ENCODE measurements at places on chromosomes 5 and 9.

DNA sequence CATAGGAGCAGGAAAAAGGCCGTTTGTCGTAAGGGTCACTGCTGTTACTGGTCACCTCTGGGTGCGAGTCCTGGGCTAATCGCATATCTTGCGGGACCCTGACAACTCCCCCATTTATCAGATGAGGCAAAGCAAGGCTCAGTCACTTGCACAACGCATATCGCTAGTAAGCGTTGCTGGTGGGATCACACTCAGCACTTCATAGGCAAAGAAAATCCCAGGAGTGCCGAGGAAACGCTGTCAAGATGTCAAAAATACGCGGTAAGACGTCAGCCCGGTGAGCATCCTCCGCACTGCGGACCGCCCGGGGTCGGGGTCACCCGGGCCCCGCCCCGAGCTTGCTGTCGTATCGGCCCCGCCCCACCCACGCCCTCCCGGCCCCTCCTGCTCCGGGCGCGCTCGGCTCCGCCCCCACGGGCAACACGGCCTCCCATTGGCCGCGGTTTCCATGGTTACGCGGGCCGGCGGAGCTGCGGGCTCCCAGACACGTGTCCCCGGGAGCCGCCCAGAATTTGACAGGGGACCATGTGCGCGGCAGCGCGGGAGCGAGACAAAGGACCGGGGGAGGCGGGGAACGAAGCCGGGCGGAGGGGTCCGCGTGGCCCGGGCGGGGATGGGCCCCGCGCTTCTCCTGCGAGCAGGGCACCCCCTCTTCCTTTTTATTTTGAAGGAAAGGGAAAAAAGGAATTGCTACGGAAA is 80.2 kb upstream of the IER5L start:
- DNase-seq: peak; percentile 92

- DNase-seq: no peak
Observed at GRCh38 chr5:66302344-66302743, 158.2 kb downstream of the SREK1 start.

GRCh38 chr9:133125941-133126696 is 5.1 kb upstream of the RALGDS start:
- no peak for DNase-seq

DNA sequence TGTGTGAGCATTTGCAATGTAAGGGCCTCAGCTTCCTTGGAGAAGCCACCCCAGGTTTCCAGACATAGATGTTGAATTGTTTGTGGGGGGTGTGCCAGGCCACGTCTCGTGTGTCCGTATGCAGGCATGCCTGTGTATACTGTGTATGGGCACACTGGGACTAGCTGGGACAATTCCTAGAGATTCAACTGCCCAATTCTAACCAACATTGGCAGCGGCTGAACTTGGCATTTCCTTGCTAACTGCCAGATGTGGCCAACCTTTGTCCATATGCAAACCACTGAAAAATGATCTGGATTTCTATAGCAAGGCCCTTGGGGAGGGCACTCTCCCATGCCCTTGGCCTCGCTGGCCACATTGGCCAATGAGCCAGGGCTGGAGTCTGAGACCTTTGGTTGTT is 50.3 kb downstream of the SAR1B start:
- no peak for DNase-seq

- DNase-seq: no peak
Observed at GRCh38 chr9:35162605-35163315, 951 bp downstream of the UNC13B start.

DNA sequence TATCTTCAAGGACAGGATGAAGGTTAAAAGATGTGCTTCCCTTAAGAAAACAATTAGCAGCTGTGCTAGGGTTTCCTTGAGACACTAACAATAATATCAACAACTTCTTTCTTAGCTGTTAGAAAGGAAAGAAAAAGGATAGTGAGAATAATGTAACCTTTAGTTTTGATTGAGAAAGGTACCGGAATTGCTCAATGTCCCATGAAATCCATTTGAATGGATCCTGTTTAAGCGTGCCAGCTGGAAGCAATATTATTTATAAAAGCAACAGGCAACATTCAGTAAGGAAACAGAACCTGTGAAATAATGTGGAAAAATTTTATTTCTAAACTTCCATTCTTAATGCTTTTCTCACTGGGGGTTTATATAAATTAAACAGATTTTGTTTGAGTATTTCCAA is 120.9 kb downstream of the CCDC192 start:
- no peak for DNase-seq

GRCh38 chr5:15695215-15695731 is 195.3 kb downstream of the FBXL7 start:
- DNase-seq: no peak

- no peak for DNase-seq
Observed at GRCh38 chr9:98226957-98227356, 28.5 kb downstream of the TBC1D2 start.

DNA sequence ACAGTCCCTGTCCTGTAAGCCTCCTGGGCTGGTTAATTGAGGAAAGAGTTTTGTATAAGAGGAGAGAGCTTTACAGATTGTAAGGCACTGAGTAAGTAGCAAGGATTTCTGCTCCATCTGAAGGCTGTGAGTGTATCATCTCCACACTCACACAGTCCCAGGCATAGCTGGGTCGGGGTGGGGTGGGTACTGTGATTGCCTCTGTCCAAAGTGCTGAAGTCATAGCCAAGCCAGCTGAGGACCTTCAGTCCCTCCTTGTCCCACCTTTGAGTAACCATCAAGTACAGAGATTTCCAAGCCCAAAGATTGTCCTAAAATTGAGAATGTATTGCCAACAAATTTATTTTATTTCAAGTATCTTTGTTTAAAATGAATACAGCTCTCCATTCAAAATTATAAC is 5.5 kb upstream of the DNAJB5 start:
- DNase-seq: no peak

DNA sequence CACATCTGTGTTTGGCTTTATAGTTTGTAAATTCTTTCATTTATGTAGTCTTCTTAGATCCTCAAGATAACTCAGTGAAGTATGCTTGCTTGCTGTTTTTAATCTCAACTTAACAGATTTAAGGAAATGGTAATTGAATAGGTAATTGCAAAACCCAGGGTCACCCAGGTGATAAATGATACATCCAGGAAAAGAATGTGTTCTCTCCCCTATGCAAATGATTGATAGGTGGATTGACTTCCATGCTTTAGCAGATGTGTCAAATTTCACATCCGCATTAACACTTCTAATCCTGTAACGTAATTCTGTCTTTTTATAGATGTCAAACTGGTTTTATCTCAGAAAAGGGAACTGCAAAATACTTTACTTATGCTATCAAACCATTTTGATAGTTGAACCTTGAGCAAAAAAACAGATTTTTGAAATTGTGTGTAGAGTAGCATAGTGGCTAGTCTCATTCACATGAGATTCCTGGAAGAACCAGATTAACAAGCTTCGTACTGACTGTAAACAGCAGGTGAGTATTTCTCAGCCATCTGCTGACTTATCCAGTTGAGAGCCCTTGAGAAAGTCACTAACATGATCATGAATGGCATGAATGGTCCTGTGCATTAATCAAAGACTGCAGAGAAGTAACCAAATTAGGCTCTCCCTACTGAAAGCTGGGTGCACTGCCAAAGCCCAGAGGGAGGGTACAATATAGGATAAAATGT is 86.7 kb upstream of the PAM start:
- no peak for DNase-seq

- no peak for DNase-seq
Observed at GRCh38 chr5:131758520-131758900, 38.3 kb downstream of the FNIP1 start.

DNA sequence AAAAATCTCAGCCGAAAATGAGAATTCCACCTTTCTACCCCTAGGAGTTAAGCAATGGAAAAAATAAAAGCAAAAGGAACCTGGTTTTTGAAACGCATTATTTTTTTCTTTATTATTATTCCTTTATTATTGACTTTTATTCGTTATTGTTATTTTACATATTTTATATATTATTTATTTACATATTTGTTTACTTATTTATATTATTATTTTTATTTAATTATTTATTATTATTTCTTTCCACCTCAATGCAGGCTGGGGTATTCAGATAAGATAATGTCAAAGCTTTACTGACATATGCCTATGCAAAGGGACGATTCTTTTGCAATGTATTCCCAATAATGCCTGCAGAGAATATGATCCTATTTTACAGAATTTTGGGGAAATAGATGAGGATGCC is 16.7 kb downstream of the UGT3A2 start:
- no peak for DNase-seq

GRCh38 chr5:79042188-79042587 is 27.3 kb downstream of the DMGDH start:
- DNase-seq: no peak

DNA sequence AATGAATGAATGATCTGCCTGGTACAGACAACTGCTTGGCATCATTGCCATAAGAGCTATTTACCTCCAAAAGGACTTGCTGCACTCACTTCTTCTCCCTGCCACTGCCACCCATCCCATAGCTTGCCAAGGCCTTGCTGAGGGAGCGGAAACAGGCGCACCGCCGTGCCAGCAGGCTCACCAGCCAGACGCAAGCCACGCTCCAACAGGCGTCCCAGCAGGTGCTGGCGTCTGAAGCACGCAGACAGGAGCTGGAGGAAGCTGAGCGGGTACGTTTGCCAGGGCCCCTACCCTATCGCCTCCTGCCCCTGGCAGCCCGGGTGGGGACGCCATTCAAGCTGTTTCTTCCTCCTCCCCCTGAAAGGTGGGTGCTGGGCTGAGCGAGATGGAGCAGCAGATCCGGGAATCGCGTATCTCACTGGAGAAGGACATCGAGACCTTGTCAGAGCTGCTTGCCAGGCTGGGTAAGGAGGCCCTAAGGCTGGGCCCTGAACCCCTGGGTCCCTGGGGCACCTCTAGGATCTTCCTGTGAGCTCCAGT is 8.9 kb upstream of the AIF1L start:
- no peak for DNase-seq

DNA sequence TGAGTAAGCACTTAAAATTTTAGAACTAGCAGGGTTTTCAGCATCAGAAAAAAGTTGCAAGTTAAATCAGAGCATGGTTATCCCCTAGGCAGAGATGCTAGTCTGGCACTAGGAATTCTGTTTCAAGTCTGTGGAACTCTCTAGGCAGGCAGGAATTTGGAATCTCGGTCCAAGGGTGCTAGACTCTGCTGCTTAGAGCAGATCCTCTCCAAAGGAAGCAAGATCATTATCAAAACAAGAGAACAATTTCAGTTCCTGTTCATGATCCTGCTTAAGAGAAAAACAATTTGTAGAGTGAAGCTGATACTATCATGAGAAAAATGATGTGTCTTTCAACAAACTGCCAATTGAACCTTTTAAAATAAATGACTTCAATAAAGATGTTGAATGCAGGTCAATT is 420.7 kb downstream of the KIF4B start:
- no peak for DNase-seq

GRCh38 chr5:61933787-61934626 is 372.0 kb upstream of the KIF2A start:
- no peak for DNase-seq

- DNase-seq: no peak
Observed at GRCh38 chr5:887947-888637, 4.5 kb downstream of the BRD9 start.

DNA sequence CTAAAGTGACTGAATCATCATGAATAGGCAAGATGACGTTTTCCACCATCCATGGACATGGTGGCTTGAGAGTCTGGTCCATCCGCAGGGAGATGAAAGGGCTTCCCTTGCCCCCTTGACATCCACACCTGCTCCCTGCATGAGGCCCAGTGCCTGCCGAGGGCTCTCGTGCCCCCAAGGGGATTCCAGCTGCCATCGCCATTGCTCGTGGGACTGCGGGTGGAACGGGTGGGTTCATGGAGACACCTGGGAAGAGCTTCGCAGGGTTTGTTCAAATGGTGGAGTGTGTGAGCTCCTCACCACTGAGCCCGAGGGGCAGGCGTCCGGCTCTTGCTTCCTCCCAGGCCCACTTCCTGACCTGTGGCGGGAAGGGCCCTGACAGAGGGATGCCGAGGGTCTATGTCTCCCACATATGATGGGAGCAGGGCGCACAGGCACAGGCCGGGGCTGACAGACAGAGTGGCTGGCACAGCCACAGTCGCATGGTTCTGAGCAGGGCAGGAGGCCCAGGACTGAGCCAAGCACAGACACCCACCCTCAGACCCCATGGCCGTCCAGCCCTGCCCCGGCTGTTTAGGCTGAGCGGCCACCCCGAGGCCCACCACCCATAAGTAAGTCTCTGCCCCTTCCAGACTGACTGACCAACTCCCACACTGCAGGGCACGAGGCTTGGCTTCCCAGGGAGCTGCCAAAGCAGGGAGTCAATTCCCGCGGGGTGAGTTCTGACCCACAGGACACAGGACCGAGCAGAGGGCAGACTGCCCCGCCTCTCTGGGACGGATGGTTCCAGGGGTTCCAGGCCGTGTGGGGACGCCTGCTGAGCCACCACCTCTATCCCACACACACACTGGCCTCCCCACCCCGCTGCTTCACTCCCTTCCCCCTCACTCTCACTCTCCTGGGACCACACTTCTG is 70.0 kb upstream of the PPP1R26 start:
- DNase-seq: no peak

DNA sequence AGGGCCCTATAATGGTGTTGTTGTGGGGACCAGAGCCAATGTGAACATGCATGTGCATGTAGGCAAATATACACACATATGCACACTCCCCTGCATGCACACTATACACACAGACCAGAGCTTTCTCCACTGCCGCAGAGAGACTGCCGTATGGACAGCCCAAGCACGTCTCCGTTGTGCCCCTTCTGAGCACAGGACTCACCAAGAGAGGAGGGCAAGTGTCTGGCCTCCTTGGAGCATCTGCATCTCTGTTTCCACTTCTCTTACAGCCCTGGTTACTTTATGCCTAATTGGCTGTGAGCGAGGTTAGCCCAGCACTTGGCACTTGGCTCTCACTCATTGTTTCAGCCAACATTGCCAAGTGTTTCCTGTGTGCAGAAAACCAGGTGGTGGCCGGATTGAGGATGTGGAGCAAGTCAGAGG is 30.4 kb downstream of the CSF2 start:
- no peak for DNase-seq

DNA sequence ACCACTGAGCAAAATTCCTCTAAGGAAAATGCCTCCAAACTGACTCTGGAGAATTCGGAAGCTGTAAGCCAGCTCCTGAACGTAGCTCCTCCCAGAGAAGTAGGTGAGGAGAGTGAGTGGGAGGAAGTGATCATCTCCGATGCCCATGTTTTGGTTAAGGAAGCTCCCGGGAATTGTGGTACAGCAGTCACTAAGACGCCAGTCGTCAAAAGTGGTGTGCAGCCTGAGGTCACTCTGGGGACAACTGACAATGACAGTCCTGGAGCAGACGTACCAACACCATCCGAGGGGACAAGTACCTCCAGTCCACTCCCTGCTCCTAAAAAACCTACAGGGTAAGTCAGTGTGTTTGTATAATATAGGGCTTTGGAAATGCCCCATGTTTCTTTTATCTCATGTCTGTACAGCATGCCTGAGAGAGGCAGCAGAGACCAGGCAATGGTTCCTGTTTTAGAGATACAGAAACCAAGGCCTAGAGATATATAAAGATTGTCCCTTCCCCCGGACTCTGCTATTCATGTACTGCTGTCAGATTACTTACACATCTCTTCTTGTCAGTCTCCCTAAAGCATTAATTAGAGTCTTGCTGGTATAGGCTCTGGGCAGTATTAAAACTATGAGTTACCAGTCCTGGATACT is 23.9 kb downstream of the HMGXB3 start:
- no peak for DNase-seq

- DNase-seq: no peak
Observed at GRCh38 chr9:12818431-12819000, 43.7 kb downstream of the LURAP1L start.

GRCh38 chr9:296411-296810 is 81.7 kb downstream of the DOCK8 start:
- DNase-seq: no peak

GRCh38 chr9:124450931-124451661 is 845 bp downstream of the ADGRD2 start:
- no peak for DNase-seq

GRCh38 chr5:66757219-66757833 is 161.1 kb downstream of the MAST4 start:
- DNase-seq: no peak

All from CD4-positive, alpha-beta T cell treated with Interleukin-4 for 1 hour (primary cell).